ENCODE measurements at places on chromosomes 4 and X. TPM values are rescaled to one million over a fixed set of nuclear protein-coding genes. Genes with fewer than 3 reads are reported as not detected.

Gene HADH
- 36.8 TPM for total RNA-seq

DNA sequence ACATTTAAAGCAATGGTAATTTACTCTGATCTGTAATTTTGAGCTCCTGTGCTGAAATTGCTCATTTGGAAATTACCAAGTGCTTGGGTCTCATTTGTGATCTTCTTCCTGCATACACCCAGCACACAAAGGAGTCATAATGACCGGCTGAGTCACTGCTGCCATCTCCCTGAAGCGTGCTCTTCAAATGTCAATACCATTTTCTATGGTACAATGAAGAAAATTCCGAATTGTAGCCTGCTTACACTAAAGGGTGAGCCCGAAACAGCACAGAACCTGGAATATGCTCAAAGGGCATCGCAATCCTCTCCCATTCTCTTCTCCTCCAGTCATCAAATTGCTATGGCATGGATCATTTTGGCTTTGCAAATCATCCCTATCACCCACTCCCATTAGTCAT lies 140.5 kb downstream of the GRIA3 start:
- DNase-seq: no peak

- DNase-seq: no peak
Observed at GRCh38 chr4:126541820-126542219, 1090.9 kb upstream of the INTU start.

- no peak for DNase-seq
Observed at GRCh38 chr4:94803181-94803580, 45.4 kb downstream of the BMPR1B start.

Gene CDKN2AIP
- total RNA-seq: 24.1 TPM

Gene P2RY10
- total RNA-seq: 44.9 TPM

DNA sequence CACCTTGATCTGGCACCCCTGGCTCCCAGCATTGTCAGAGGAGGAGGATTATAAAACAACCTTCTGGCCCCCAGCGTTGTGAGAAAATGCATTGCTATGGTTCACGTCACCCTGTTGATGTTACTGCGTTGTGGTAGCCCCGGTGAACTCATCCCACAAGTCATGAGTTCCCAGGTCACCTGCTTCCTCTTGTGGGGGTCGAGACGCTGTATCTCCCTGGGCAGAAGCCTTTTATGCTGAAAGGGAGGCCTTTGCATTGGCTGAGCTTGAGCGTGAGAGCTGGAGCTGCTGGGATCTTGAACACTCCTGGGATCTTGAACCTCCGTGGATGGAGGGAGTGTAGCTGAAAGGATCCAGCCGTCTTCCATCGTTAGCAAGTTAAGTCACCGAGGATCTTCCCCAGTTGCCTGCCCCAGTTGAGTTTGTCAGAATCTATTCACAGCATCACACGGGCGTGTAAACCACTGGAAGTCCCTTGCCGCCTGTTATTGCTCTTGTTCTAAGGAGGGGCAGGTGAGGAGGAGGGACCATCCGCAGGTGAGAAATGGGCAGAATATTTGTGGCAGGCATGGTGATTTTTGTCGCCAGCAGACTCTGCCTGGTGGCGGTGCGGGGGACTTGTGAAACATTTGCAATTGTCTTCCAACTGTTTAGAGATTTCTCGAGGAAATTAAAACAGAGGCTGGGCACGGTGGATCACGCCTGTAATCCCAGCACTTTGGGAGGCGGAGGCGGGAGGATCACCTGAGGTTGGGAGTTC lies 299.9 kb downstream of the ASMT start:
- DNase-seq: no peak

DNA sequence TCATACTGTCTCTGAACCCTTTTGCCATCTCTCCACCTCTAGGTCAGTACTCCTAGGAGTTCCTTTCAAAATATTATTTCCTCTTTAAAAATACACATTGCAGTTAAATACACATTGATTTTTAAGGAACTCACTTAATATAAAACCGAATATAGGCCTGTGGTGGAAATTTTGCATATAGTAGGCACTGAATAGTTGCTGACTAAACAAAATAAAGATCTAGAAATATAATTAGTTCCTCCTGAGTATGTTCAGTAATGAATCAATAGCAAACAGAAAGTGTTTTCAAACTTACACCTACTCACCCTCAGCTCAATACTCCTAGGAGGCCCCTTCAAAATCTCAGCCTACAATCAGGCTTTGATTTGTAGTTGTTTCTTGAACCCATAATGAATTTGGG lies 61.5 kb downstream of the IGSF1 start:
- DNase-seq: no peak

GRCh38 chr4:185587427-185588161 lies 52.3 kb upstream of the PDLIM3 start:
- DNase-seq: peak; percentile 30
